ENCODE measurements at places on chromosomes 11 and 22.
A peak's percentile ranks its signal among the peaks of the same experiment; 100 is the strongest.

GRCh38 chr11:69540118-69541000, 58.9 kb downstream of the LINC01488 start:
- no peak for DNase-seq

GRCh38 chr11:893008-893654, 17.5 kb downstream of the CHID1 start:
- DNase-seq, result no peak

- DNase-seq, result no peak
Measured at GRCh38 chr11:70490208-70490607, 91.9 kb downstream of the CTTN start.

DNA sequence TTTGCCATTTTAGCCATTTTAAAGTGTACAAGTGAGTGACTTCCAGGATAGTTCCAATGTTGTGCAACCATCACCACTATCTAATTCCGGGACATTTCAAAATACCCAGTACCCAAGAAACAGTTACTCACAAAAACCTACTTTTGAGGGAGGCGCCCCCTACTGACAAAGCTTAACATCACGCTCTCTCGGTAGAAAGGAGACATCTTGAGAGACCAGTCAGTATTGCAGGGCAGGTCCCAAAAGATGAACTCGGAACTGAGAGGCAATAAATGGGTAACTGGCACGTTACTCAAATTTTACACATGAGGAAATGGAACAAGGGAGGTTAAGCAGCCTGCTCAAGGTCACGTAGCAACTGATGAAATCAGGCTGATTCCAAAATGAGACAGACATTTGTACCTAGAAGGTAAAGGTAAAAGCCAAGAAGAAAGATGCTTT, 50.0 kb upstream of the POU2AF1 start:
- DNase-seq, result peak; percentile 31

GRCh38 chr11:68296344-68297051, 15.9 kb upstream of the LRP5 start:
- DNase-seq, result no peak

GRCh38 chr11:10866893-10867331, 9.1 kb upstream of the ZBED5 start:
- DNase-seq, result no peak

GRCh38 chr11:98003606-98004371, 1017.0 kb upstream of the CNTN5 start:
- no peak for DNase-seq

DNA sequence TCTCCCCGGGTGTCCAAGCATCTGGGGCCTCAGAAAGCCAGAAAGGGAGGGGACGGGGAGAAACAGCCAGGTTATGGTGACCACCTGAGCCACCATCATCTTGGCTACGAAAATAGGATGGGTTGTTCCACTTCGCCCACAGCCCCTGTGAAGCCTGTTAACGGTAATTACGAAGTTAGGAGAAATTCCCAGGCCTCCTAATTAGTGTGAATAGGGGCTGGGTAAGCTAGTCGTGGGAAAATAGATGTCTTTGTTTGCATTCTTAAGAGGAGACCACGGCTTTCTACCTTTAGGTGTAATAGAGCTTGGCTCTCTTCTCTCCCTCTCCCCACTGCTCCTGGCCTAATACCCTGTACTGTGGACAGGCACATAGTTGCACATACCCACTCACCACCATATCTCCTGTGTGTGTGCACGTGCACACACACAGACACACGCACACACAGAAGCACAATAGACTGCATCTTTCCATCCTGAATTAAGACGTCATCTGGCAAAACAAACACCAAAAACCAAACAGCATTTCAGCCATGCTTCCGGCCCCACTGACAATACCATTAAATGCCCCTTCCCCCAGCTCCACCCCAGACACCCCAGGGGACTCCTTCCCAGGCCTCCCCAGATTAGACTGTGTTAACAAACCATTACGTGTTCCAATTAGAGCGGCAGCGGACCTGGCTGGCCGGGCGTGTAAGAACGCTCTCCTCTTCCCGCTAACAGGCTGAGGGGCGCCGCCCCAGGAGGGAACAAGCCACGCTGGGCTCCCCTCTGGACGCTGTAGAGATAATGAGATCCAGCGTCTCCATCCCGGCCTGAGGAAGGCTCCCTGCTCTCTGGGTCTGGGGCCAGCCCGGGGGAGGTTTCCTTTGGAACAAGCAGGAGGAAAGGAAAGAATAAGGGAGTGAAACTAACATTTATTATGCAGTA, 72.8 kb downstream of the TP53I11 start:
- no peak for DNase-seq

GRCh38 chr11:83643115-83643514, 356.9 kb upstream of the CCDC90B start:
- DNase-seq, result no peak

DNA sequence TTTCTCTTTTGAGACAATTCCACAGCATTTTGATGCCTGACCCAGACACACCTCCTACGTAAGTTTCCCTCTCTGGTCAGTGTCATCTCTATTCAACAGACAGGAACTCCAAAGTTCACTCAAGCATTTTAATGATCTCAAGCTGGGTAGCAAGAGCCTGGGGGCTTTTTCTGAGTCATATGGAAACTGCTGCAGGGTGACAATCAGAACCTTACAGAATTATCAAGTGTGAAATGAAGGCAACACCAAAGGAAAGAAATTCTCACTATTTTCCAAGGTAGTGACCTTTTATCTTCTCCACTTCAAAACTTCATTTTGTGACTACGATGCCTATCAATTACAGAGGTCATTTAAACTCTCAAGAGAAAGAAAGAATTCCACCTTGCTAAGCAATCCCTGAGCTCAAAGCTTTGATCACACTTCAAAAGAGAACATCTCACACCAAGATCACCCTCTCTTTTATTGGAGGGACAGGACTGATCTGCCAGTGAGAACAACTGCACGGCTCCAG, 229.0 kb upstream of the ZC3H12C start:
- no peak for DNase-seq

GRCh38 chr11:76083563-76084451, 122.5 kb downstream of the WNT11 start:
- DNase-seq, result no peak

Data from CD4-positive, alpha-beta T cell treated with Interleukin-6 at 100 ng/mL for 8 hours (primary cell).